Stimulated activated CD8-positive, alpha-beta memory T cell treated with anti-CD3 and anti-CD28 coated beads, Interleukin-2, amount 100 ng/mL, for 48 hours (primary cell): ENCODE measurements at places on chromosomes 13 and 19.
A peak's percentile ranks its signal among the peaks of the same experiment; 100 is the strongest.

- DNase-seq = no peak
Measured at GRCh38 chr13:101098873-101099272, 317.4 kb downstream of the NALCN start.

DNA sequence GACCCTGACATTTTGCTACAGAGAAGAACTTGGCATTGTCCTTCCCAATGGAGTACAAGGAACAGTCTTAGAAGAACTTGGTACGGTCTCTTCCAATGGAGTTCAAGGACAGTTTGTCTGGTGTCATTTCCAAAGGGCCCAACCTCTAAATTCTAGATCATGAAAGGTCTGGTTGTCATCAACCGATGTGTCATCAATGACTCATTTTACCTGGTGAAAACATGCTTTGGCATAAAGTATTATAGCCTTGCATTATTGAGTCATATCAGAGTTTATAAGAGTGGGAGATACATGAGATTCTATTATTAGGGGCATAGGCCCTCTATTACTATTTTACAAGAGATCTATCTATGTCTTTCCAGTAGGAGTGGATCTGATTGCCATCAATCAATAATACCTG is 4.3 kb downstream of the CYP2B6 start:
- DNase-seq = no peak

DNA sequence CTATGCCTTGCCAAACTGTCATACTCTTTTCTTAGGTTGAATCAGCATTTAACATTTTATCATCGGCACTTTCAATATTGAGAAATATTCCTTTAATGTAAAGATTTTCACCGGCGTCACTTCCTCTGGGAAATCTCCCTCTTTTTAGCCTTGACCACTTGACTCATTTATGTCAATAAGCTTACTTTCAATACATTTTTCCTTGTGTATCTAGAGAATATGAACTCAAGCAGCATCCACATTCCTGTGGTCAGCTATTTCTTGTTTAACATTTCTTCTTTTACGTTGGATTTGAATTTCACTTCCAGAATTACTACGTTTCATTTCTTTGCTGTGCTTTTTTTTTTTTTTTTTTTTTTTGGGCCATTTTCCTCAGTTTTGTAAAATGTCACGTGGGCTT is 271.2 kb upstream of the HTR2A start:
- no peak for DNase-seq

DNA sequence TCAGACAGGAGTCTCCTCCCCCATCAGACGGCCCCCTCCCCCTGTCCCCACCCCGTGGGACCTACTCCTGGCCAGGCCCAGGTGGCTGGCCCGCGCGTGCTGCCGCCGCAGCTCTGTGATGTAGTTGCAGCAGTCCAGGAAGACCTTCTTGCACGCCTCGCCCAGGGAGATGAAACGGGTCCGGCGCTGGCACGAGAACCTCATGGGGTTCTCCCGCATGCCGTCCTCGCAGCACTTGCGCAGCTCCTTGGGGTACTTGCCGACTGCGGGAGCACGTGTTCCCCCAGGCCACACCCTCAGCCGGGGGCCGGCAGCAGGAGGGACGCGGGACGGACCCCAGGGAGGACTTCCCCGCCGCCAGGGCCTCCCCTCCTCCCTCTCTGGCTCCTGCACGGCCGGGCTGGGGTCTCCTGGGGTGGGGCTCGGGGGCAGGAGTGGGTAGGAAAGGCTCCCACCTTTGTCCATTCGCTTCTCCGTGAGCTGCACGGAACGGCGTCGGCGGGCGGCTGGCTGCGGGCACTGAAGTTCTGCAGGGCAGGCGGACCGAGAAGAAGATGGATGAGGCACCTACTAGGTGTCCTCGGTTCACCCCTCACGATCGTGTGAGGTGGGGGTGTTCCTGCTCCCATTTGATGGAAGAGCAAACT is 13.3 kb downstream of the C3 start:
- DNase-seq = no peak

GRCh38 chr19:33295621-33296487 is 6.5 kb downstream of the CEBPA start:
- no peak for DNase-seq

- no peak for DNase-seq
Measured at GRCh38 chr13:43347877-43348276, 324.5 kb downstream of the DNAJC15 start.

- peak; percentile 83 for DNase-seq
Measured at GRCh38 chr13:98476538-98476966, 100.4 kb downstream of the STK24 start.

DNA sequence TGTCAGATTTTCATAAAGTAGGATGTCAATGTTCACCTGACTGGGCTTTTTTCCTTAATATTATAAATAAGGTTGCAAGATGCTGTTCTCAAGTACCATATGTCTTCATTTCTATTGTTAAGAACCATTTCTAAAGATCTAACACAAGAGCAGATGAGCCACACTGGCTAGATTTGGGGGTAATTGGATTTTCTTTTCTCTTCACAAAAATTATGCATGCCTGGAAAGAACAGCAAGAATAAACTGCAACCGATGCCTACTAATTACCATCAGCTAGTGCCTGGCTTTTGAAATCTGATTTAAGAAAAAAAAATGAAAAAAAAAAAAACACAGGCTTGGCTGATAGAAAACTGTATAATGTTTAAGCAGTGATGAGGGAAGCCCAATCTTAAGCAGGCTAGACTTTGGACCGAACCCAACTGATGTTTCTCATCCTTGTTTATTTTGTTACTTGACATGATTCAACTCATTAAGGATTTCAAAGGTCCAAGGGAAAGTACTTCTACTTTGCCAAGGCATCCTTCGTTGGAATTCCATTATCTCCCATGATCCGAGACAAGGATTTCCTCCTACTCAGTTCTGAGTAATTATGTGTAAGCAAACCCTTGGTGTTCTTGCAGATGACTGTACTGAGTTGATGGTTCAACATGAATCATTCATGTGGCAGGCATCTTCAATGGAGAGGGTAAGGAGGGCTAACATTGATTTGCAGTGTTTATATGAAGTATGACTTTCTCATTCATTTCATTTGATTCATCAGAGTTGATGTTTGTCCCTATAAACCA is 300.5 kb downstream of the SPRY2 start:
- DNase-seq = no peak

DNA sequence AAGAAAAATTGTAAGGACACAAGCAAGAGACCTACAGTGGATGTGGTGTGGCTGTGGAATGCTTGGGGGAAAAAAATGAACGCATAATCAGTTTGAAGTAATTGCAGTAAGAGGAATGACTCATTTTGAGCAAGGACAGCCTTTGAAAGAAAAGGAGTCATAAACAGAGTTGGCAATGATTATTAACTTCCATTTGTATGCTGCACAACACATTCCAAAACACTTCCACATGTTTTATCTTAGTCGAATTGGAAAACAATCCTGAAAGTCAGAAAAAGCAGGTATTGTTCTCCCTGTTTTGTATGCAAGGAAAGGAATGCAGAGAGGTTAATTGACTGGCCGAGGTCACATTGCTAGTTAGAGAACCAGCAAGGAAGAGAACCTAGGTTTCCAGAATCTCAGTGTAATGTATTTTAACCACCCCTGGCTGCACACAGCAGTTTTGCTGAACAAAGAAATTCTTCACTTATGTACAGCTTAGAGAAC is 630.0 kb upstream of the MIR17HG start:
- no peak for DNase-seq

GRCh38 chr13:44323754-44324153 is 49.9 kb upstream of the SERP2 start:
- no peak for DNase-seq

GRCh38 chr13:24209138-24209537 is 48.6 kb downstream of the SPATA13 start:
- DNase-seq = no peak

DNA sequence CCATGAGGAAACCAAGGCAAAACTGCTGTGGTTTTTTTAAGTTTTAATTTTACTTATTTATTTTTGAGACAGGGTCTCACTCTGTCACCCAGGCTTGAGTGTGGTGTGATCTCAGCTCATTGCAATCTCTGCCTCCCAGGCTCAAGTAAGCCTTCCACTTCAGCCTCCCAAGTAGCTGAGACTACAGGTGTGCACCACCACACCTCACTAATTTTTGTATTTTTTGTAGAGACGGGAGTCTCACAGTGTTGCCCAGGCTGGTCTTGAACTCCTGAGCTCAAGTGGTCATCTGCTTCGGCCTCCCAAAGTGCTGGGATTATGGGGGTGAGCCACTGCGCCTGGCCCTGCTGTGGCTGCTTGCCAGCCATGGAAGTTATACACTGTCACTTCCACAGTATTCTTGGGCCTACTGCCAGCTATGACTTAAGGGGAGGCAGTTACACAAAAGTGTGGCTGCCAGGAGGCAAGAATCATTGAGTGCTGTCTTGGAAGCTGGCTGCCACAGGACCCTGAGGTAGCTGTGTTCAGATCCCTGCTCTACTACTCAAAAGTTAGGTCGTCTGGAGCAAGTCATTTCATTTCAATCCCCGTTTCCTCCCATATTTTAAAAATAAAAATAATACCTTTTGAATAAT is 12.7 kb downstream of the FARP1 start:
- DNase-seq = no peak

- peak; percentile 27 for DNase-seq
Measured at GRCh38 chr19:14536926-14537692, 7.7 kb downstream of the TECR start.

GRCh38 chr19:46426506-46427162 is 2.1 kb downstream of the PNMA8C start:
- peak; percentile 45 for DNase-seq

DNA sequence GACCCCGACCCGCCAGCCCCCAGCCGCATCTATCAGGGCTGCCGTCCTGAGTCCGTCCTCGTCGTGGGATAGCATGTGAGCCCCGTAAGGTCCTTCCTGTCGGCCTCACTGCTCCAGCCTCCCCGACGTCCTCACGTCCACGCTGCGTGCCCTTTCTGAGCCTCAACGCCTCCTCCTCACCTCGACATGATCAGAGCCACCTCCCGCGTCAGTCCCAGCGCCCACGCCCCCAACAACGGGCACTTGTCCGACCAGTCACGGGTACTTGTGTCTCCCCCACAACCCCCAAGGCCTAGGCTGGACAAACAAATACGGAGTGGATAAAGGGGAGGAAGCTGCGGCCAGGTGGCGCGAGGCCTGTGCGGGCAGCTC is 665 bp downstream of the ZNF497 start:
- peak; percentile 48 for DNase-seq

DNA sequence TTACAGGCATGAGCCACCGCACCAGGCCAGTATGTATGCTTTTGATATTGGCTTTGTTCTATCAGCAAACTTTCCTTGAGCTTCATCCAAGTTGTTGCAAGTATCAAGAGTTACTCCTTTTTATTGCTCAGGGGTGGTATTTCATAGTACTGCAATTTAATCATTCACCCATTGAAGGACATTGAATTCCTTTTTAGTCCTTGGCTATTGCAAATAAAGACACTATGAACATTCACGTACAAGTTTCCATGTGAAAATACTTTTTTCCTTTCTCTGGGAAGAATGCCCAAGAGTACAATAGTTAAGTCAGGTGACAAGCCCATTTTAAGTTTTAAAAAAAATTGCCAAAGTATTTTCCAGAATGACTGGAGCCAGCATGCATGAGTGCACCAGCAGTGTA is 20.4 kb downstream of the CEACAM3 start:
- no peak for DNase-seq

GRCh38 chr19:49712397-49712859 is 21.5 kb downstream of the CPT1C start:
- no peak for DNase-seq

DNA sequence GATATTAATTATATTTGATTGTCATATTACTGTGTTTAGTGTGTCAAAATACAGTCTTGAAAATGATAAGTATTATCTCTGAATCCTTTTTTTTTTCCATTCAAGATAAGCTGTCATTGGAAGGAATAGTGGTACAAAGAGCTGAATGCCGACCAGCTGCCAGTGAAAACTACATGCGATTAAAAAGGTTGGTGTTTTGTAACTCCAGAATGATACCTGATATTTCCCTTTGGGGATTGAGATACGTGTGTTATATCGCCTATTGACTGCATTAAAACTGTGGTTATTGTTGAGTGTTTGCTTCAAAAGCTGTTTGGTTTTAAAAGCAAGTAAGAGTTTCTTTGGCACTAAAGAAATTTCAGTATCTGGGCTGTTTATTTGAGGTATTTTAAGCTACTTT is 6.5 kb upstream of the KCTD4 start:
- no peak for DNase-seq

DNA sequence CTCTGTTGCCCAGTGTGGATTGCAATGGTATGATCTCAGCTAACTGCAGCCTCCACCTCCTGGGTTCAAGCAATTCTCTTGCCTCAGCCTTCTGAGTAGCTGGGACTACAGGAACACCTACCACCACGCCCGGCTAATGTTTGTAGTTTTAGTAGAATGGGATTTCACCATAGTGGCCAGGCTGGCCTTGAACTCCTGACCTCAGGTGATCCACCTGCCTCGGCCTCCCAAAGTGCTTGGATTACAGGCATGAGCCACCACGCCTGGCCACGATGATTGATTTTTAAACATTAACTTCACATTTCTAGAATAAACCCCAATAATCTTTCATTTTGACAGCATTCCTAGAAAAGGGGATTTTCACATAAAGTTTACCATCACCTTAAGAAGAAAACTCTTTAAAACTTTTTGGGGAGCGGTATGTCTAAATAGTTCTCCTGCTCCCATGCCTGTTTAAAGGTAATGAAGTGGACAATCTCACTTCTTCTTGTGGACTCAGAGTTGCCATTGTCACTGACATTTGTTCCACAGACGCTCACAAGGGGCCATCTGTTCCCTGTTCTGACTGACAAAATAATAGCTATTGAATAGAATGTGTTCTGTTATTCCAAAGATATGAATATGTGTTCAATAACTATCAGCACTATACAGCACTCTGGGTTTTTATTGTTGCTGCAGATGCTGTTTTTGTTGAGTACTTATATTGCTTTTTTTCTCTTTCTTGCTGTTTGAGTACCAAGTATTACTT is 66.1 kb upstream of the C1QTNF9B start:
- no peak for DNase-seq

DNA sequence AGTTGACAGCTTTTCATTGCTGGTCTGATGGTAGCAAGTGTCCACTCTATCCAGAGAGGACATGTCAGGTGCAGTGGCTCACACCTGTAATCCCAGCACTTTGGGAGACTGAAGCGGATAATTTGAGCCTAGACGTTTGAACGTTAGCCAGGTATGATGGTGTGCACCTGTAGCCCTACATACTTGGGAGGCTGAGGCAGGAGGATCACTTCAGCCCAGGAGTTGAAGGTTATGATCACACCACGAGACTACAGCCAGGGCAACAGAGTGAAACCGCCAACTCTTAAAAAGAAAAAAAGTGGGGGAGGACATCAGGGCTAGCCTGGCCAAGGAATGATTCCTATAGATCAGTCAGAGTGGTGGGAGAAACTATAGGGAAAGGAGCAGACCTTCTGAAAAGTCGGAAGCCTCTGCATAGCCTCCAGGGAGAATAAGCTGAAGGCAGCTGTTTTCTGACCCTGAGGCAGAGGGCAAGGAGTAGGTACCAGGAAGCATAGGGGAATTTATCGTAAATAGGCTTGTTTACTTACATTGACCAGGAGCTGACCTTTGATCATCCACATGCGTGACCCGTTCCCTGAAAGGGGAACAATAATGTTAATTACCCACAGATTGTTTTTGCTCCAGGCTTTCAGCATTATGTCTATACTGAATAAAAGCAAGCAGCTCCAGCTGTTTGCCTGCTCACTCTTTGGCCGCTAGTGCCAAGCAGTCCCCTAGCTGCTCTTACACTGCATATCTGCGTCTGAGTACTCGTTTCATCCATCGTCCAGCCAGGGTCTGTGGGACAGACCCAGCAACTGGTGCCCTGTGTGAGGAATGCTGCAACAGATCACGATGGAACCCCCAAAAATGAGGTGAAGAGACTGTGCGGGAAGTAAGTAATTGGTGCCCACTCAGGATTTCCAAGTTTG is 161.6 kb downstream of the RNF17 start:
- no peak for DNase-seq

- no peak for DNase-seq
Measured at GRCh38 chr13:100600461-100600860, 11.9 kb upstream of the GGACT start.

- DNase-seq = no peak
Measured at GRCh38 chr19:42361545-42361910, 28.6 kb downstream of the CNFN start.
